ENCODE measurements at places on chromosomes 11 and 22. TPM values are rescaled to one million over a fixed set of nuclear protein-coding genes. Genes with fewer than 3 reads are reported as not detected.

FOLH1 gene
- not detected for total RNA-seq

DNA sequence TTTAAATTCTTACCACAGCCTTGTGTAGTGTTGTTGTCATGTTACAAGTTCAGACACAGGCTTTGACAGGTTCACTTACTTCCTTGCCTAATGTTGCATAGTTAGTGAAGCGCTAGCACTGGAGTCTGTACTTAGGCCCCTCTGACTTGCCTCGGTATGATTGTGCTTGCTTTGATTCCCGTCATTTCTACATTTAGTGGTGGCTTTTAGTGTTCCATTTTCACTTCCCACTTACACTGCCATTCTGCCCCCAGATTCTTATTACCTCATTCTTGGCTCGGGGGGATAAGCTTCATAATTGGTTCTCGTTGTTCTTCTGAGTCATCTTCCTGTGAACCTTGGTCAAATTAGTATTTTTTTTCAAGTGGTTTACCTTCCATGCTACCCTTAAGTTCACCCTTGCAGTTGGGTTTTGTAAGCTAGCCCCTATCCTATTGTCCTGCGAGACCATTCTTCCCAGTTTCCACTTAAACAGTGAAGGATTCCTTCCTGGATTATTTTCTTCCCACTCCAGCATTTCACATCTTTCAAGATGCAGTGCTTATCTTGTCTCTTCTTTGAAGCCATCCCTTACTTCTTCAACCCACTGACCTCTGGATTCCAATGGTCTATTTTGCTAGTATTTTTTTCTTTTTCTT lies 68.7 kb downstream of the DDX10 start:
- DNase-seq: no peak

DNA sequence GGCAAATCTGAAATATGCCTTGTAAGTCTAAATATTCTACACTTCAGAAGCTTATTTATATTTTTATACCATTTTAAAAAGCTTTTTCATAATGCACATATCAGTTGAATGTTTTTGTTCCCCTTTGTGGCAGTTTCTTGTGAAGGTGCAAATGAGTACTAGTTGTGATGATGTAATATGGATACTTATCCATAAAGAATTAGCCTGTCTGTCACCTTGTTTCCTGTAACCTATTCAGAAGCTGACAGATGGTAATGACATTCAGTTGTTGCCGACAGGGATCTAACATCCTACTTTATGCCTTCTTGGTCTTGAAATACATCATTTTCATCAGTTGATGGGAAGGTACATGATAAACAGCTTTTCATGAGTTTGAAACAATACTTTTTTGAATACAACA lies 2.9 kb downstream of the QSER1 start:
- DNase-seq: no peak

DNA sequence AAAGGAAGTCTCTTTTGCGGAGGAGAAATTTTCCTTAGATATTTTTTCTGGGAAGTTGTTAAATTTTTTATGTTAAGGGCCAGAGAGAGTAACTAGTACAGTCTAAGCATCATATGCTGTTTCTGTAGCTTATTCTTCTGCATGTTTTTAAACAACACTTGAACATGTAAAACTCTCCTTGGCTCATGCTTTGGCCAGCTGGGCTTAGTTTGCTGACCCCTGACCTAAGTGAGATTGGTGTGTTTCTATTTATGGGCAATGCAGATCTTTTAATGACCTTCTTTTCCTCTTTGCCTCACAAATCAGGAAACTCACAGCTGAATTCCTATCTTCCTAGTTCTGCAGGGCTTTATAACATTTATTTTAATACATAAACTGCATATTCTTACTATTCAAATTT lies 942.5 kb downstream of the OPCML start:
- no peak for DNase-seq

DNA sequence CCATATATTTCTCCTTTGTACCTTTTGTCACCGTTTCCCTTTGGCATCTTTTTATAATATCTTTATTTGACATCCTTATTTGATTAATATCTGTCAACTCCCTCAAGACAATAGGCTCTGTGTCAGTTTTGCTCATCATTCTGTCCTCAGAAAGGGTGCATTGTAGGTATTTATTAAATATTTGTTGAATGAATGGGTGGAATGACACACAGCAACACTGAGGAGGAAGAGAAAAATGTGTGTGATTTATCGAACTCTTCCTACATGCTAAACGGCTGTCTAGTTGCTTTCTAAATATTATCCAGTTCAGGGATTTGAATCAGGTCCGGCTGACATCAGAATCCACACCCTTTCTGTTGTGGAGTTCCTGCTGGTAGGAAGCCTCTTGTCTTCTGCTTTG lies 98.2 kb downstream of the NAV2 start:
- DNase-seq: no peak

- no peak for DNase-seq
These were observed 92.8 kb upstream of the FIBIN start for GRCh38 chr11:26901162-26901561.

Data from HT-29 (cell line).